Hematopoietic multipotent progenitor cell (in vitro differentiated cells): ENCODE measurements at places on chromosomes 5 and 9.
A peak's percentile ranks its signal among the peaks of the same experiment; 100 is the strongest.

DNA sequence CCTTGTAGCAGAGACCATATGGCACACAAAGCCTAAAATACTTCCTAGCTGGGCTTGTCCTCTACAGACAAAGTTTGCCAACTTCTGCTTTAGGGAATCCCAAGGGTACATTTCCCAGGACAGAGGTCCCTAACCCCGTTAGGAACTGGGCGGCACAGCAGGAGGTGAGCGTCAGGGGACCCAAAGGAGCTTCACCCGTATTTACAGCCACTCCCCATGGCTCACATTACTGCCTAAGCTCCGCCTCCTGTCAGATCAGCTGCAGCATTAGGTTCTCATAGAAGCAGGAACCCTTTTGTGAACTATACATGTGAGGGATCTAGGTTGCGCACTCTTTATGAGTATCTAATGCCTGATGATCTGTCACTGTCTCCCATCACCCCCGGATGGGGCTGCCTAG, 88.5 kb upstream of the TRPM3 start:
- no peak for DNase-seq

DNA sequence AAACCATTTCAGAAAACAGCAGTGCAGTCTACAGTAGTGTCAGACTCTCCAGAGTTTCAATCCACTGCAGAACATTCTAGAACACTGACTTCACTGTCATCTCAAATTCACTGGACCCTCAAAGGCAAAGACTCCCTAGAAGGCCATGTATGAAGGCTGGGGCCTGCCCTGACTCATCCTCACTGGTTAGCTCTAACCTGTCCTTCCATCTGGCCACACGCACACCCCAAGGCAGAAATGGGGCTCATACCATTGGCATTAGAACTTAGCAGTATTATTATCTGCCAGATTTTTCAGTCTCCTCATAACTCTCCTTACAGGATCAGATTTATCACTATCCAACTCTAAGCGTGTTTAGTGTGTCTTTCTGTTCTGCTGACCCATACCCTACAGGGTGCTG, 20.4 kb downstream of the S1PR3 start:
- DNase-seq, result no peak

- peak; percentile 17 for DNase-seq
Observed at GRCh38 chr9:36140086-36141084, 3.9 kb downstream of the GLIPR2 start.

DNA sequence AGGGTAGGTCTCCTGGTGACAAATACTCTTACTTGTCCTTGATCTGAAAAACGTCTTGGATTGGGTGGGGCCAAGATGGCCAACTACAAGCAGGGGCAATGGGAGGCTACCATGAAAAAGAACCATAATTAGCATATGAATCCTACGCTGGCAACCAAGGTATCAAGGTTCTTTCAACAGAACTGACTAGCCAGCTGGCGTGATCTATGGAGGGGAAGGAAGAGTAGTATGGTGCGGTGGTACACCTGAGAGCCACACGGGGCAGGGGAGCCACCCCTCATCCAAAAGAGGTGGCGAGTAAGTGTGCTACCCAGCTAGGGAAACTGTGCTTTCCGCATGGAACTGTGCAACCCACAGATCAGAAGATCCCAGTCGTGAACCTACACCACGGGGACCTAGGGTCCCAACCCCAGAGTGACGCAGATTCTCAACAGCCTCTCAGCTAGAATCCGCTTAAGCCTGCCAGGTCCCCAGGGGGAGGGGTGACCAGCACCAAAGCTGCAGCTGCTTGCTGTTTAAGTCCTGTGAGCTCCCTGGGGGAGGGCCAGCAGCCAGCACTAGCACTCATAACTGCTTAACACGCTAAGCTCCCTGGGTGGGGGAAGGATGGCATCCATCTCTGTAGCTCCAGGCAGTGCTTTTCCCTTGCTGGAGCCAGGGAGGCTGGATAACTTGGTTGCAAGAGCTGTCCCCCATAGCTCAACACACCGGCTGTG, 334.8 kb downstream of the FBXL17 start:
- no peak for DNase-seq

DNA sequence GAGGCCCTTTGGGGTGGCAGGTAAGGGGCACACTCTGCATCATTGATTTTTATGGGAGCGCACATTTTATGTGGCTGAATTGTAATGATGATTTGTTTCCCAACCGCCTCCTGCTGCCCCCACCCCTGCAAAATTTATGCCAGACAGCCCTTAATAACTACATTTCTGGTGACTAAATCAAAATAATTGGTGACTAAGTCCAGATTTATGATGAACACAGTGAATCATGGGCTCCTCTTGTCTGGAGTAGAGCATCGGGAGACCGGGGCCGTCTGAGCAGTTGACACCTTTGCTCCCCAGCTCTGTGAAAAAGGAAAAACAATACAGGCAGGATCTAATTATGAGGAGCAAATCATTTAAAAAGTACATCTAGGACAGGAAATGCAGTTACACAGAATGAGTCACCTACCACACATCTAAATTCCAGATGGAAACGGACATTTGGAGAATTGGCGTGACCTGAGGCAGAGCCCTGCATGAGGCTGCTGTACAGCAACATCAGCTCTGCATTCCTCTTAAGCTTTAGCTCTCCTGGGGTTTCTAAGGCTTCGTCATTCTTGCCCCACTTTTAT, 58.9 kb downstream of the DOCK2 start:
- no peak for DNase-seq

- DNase-seq, result no peak
Observed at GRCh38 chr5:36590513-36591286, 15.7 kb upstream of the SLC1A3 start.

- DNase-seq, result no peak
Observed at GRCh38 chr9:93562157-93562556, 14.2 kb upstream of the PHF2 start.

- no peak for DNase-seq
Observed at GRCh38 chr5:160672521-160672920, 179.5 kb downstream of the ATP10B start.

DNA sequence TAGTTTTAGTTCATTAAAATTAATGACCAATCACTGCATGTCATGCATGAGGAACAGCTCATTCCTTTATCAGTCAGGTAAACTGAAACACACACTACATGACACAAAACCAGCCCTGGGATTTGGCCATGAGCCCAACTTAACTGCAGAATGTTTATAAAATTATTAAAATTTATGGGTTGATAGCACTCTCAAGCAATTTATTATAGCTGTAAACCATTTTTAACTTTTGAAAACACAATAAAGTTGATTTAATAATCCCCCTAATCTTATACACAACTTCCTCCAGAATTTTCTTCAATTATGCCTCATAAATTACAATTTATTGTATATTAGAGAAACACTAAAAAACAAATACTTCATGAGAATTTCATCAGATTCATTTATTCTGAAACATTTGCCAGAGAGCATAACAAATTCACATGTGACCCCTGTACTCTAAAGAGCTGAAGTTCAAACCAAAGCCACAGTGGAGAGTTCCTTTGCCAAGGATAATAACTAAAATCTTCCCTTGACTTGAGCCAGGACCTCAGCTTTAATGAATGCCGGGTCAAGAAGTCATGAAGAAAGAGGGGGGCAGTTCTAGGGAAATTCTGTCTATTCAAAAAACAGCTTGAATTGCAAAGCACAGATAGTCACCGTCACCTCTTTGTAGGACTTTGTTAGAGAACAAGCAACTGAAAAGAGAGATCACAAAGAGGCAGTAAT, 763.7 kb upstream of the GRAMD2B start:
- DNase-seq, result no peak

- no peak for DNase-seq
Observed at GRCh38 chr9:120845255-120845654, 2.5 kb upstream of the PSMD5 start.

DNA sequence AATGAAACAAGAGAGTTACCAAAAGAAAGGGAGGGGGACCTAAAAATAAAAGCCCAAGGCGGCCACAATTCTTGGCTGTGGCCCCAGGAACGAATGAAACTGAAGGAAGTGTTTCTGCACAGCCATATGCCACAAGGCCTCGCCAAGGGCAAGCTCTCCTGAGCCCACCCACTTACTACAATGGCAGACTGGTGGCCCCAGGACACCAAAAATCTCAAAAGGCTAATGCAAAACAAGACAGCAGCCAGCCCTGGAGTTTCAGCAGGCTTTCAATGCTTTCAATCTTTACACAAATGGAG, 4.0 kb downstream of the CAMSAP1 start:
- no peak for DNase-seq

- DNase-seq, result no peak
Observed at GRCh38 chr9:21970800-21971640, 23.2 kb downstream of the CDKN2A start.

DNA sequence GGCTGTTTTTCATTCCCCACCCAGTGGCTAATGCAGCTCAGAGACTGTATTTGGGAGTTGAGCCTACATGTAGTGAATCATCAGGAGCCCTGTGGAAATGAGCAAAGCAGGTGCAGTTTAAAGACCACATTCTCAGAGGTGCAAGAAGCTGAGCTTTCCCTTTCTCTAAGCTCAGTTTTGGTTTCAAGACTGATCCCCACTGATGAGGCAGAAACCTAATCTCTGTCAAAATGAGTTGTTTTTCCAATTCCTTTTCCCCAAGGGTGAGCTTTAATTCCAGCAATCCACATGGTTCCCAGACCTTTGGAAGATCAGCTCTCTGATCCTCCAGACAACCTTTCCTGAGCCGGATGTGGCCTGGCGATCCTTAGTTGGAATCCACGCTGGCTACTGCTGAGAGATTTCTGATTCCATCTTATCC, 420.5 kb downstream of the EBF1 start:
- DNase-seq, result no peak

DNA sequence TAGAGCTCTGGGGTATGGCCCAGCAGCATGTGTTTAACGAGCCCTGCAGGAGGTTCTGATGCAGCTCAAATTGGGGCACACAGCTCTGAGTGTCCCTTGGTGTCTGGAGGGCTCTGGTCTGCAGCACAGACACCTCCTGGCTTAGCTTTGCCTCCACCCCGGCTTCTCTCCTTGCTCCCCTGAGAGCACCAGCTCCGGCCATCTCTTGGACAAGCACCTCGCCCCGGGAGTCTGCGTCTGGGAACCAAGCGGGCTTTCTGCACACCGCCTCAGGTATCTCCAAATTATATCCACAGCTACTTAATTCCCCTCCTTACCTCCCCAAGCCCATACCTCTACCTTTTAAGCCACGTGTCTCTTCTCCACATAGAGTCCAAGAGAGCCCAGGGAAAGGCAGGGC, 83.7 kb upstream of the IRX4 start:
- DNase-seq, result no peak

DNA sequence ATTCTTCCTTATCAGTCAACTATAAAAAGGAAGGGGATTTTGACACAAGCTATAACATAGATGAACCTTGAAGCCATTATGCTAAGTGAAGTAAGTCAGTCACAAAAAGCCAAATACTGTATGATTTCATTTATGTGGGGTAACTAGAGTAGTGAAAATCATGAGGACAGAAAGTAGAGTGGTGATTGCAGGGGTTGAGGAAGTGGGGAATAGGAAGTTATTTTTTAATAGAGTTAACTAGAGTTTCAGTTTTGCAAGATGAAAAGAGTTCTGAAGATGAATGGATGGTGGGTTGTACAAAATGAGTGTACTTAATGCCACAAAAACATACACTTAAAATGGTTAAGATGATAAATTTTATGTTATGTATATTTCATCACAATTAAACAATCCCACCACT, 65.4 kb upstream of the FAM174A start:
- no peak for DNase-seq

DNA sequence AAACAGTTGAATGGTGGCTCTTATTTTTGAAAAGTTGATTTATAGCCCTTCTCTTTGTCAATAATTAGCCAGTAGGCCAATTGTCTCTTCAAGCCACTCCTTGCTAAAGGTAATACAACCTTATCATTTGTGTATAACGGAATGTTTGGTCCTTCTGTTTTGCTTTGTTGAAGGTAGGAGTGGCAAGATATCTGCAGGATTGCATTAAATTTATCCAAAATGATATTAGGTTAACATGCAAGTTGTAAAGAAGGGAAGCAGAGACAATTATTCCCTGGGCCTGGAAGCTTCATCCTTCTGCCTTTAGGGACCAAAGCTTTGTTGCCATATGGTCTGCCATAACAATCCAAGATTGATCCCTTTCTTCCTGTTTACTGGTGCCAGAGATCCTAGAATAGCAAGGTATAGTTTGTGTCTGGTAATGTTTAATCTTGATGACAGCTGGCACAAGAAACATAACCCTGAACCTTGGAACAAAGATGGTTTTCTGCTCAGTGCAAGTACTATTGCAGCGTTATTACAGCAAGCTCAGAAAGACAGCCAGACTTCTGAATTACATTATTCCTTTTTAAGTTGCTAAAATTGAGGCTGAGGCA, 15.5 kb upstream of the FSD1L start:
- no peak for DNase-seq

GRCh38 chr5:143130613-143131305, 272.7 kb downstream of the NR3C1 start:
- no peak for DNase-seq

DNA sequence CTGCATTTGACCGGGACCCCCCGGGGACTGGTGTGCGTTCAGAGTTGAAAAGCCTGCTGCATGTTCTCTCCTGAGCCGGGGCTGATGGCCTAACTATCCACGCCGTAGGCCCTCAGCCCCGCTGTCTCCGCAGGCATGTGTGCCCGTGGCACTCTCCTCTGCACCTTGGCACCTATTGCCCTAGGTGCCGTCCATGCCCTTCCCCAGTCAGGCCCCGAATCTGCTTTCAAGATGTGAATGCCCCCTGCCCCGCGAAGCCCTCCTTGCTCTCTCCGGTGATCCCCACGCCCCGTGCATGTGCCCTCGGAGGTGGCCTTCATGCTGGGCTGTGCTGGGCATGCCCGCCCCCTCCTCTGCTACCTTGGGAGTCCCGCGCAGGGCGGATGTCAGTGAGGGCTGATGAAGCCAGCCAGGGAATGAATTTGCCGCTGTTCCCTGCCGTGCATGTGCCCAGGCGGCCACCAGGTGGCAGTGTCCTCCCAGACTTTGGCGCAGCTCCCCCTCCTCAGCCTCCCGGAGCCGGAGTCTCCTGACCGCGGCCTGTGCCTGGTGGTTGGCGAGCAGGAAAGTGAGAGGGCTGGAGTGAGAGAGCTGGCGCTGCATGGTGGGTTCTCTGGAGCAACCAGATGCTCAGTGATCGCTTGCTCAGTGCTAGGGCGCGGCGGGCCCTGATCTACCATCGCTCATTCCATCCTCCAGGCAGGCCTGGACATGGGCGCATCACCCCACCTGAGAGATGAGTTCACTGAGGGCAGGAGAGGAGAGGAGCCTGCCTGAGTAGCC, 112.9 kb upstream of the LMX1B start:
- DNase-seq, result peak; percentile 70

DNA sequence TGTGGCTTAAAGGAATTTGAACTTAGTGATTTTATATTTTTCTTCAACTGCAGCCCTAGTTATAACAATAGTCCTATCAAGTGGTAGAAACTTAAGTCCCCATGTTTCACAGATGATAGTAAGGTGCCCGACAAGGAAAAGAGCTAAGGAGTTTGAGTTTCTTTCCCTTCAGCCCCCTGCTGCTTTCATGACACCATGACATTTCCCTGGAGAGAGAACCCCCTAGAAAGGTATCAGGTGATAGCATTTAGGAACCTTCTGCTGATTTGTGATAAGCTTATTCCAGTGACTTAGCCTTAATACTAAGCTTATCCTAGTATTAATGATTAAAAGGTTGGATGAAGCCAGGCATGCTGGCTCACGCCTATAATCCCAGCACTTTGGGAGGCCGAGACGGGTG, 623.8 kb upstream of the TYRP1 start:
- DNase-seq, result no peak

GRCh38 chr5:169385636-169386035, 84.7 kb upstream of the SLIT3 start:
- DNase-seq, result no peak

- no peak for DNase-seq
Observed at GRCh38 chr9:123231421-123231820, 37.0 kb downstream of the STRBP start.
